ENCODE measurements at places on chromosomes 12 and 14. TPM values are rescaled to one million over a fixed set of nuclear protein-coding genes. Genes with fewer than 3 reads are reported as not detected.
A peak's percentile ranks its signal among the peaks of the same experiment; 100 is the strongest.

The RNFT2 gene
- total RNA-seq, result 7.2 TPM

- DNase-seq, result no peak
Measured at GRCh38 chr14:70641548-70642302, at the start of gene TTC9. TSS of gene TTC9 (plus strand) at chr14:70641916. CDS start at chr14:70642130, 214 bp downstream.

The RNF34 gene
- 40.9 TPM for total RNA-seq

DNA sequence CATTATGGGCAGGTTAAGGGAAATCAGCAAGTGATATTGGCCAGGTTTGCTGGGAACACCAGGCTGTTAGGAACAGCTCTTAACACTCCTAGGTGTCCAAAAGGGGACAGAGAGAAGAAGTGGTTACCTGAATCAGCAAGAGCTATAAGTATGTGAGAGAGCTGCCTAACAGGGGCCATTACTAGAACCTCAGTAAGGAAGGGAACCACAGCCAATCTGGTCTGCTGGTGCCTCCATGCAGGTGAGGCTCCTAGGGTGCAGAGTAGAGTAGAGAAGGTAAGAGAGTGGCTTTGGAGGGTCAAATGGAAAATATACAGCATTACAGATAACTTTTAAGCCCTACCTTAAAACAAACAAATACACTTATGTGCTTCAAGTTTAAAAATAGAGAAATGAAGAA is 36.6 kb upstream of the CCT2 start:
- no peak for DNase-seq

The CLEC4A gene
- 0.79 TPM for total RNA-seq

The GLIPR1 gene
- 29.6 TPM for total RNA-seq

GRCh38 chr14:77607741-77608302 is 8.6 kb downstream of the SPTLC2 start:
- DNase-seq, result no peak

DNA sequence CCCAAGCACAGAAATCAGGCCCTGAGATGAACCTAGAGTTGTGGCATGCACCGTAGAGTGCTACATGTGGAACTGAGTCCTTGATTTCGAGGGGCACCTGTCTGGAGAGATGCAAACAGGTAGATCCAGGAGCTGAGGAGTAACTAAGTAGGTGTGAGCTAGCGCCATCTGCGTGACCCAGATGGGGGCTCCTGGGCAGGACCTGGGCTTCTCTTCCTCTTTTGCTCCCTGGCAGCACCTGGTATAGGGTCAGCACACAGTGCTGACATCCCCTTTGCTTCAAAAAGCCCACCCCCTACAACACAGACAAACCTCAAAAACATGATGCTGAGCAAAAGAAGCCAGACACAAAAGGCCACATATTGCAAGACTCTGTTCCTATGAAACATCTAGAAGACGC is 65.8 kb downstream of the PITPNM2 start:
- DNase-seq, result no peak

- peak; percentile 62 for DNase-seq
Measured at GRCh38 chr14:41137741-41138140, 468.9 kb upstream of the LRFN5 start.
